ENCODE measurements at places on chromosomes 6 and 20. TPM values are rescaled to one million over a fixed set of nuclear protein-coding genes. Genes with fewer than 3 reads are reported as not detected.

The GGTLC1 gene
- total RNA-seq = not detected

The SYCP2L gene
- not detected for total RNA-seq

The FAM83C gene
- total RNA-seq = not detected

The SLC22A16 gene
- total RNA-seq = not detected

The COL12A1 gene
- total RNA-seq = 1.4 TPM

The BPIFA1 gene
- total RNA-seq = not detected

The LY6G5C gene
- 1.2 TPM for total RNA-seq

The PRRT1 gene
- under 0.01 TPM for total RNA-seq

The ABHD16B gene
- total RNA-seq = not detected

The C20orf204 gene
- 6.3 TPM for total RNA-seq

The HLA-DQA1 gene
- total RNA-seq = not detected

The RAB23 gene
- 4.2 TPM for total RNA-seq

The GSTA4 gene
- 15.7 TPM for total RNA-seq

The EYA4 gene
- total RNA-seq = under 0.01 TPM

The GHRH gene
- total RNA-seq = not detected
